Naive thymus-derived CD4-positive, alpha-beta T cell (primary cell): ENCODE measurements at places on chromosomes 5 and 9. TPM values are rescaled to one million over a fixed set of nuclear protein-coding genes. Genes with fewer than 3 reads are reported as not detected.

INSYN2B gene
- not detected for total RNA-seq

FOXD4L6 gene
- not detected for total RNA-seq

ZNF483 gene
- total RNA-seq = 28.3 TPM

KCNIP1 gene
- not detected for total RNA-seq

PIP5KL1 gene
- 1.4 TPM for total RNA-seq

RANBP17 gene
- not detected for total RNA-seq

GCNT4 gene
- 1.6 and 1.9 TPM in 2 replicates for total RNA-seq

FGD3 gene
- 329 TPM for total RNA-seq

DDX31 gene
- 18.7 TPM in 2 replicates for total RNA-seq

NDUFAF2 gene
- total RNA-seq = 7.0 TPM

DNA sequence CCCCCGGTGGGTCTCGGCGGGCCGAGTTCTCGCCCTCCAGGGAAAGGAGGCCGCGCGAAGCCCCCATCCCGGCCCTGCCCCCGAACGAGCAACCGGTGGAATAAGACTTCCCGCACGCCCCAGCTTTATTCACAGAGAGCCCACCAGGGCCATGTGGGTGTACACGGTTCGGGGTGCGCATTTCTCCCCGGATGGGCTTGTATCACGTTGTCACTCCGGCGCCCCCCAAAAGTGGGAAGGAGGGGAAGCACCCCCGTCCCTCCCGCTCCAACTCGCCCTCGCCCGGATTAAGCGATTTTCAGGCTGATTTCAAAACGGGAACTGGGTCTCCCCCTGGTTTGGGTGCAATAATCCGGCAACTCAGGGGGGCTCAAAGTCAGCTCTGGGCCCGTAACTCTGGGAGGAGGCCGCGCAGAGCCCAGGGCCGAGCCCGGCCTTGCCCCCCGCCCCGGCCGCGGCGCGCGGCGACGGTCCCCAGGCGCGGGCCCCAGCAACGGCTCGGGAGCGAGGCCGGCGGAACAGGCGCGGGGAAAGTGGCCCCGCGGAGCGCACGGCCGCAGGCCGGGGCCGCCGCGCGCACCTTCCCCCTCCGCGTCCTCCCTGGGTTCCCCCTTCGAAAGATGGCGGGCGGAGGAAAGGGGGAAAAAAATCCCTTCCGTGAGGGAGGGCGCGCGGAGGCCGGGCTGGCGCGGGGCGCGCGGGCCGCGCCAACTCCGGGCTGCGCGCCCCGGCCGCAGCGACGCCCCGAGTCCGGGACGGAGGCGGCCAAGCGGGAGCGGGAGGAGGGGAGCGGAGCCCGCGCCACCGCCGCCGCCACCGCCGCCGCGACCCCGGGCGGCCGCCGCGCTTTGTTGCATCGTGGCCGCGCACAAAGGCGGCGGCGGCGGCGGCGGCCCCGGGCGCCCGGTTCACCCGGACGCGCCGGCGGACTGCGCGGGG lies 644 bp downstream of the BRD3 start:
- DNase-seq = peak; percentile 20

DNA sequence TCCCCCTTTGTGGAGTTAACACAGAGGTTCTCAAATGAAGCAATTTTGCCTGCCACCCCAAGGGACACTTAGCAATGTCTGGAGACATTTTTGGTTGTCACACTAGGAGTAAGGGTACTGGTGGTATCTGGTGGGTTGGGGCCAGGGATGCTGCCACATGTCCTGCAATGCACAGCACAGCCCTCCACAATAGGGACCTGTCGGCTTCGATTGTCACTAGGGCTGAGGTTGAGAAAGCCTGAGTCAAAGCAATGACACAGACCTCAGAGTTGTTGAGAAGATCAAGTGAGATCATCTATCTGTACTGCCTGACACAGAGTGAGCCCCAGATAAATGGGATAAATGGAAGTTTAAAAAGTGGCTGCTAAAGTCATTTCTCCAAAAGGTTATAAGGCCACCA lies 249.2 kb upstream of the KLF4 start:
- DNase-seq = no peak

DNA sequence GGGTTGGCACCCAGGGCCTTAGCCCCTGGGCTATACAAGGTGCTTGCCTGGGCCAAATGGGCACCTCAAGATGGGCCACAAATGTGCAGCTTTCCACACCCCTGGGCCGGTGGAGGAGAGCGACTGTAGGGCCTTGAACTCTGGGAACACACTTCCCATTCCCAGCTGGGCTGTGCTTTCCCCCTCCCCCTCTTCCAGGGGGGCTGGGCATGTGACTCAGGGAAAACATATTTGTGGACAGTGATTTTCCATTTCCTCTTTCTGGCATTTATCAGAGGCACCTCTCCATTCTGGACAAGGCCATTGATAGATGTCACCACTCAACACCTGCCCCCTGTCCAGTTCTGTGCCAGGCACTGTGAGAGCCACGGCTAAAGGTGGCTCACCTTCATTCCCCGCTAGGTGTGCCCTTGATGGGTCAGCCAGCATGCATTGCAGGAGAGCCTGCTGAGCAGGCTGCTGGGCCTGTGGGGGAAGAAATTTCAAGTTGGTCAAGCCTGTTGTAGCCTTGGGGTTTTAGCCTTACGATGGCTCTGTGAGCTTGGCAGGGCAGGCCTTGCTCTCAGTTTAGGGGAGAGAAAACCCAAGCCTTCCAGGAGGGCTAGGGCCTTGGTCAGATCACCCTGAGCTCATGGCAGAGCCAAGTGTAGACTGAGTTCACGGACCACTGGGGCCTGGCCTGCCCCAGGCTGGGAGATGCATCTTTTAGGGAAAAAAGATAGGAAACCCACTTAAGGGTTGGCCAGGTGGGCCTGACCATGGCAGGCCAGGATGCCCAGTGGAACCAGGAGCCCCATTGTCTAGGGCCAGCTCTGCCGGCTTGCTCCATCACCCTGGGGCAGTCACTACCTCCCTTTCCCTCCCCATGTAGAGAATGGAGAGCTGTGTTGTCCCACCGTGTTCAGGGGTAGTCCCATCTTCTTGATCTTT lies 113.9 kb downstream of the DAB2IP start:
- DNase-seq = no peak

DNA sequence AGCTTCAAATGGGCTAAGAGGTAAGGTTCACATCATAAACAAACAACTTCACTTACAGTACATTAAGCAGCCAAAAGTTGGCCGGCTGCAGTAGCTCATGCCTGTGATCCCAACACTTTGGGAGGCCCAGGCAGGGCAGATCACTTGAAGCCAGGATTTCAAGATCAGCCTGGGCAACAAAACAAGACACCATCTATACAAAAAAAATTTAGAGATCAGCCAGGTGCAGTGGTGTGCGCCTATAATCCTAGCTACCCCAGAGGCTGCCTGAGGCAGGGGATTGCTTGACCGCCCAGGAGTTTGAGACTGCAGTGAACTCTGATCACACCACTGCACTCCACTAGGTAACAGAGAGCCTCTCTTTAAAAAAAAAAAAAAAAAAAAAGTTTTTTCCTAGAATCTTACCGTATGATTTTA lies 16.9 kb downstream of the UBTD2 start:
- DNase-seq = no peak

DNA sequence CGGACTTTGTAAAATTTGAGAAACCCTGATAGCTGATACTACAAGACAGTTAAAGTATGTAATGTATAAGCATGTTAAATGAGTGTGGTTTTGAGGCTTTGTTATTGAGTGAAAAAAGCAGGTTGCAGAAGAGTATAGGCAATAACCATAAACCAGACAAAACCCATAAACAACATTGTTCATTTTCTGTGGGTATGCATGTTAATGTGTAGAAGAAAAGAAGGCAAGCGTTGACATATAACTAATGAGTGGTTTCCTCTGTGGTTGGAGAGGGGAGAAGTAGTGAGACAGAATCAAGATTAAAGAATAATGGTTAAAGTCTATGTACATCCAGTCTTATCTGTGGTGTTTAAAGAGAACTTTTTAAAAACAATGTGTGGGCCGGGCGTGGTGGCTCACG lies 26.2 kb downstream of the RAD23B start:
- no peak for DNase-seq

DNA sequence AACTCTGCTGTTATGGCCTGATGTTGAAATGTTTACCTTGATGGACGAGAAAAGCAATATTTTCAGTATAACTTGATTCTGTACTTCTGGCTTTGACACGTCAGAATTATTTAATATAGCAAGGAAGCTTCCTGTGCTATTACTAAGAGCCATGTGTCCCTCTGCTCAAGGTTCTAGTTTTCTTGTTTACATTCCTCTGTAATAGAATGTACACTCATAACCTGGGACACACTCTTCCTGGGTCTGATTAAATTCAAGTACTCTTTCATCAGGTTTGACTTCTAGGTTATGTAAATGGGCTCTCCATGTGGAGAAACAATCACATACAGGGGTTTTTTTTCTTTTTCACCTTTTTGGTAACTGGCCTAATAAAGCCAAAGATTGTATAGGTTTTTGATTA lies 33.1 kb downstream of the GTF3C4 start:
- no peak for DNase-seq

DNA sequence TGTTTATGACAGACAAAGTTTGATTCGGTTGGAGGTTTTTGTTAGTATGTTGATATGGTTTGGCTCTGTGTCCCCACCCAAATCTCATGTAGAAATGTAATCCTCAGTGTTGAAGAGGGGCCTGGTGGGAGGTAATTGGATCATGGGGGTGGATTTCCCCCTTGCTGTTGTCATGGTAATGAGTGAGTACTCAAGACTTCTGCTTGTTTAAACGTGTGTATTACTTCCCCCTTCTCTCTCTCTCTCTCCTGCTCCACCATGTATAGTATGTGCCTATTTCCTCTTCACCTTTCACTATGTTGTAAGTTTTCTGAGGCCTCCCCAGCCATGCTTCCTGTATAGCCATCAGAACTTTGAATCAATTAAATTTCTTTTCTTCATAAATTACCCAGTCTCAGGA lies 415.1 kb downstream of the HCN1 start:
- DNase-seq = no peak

DNA sequence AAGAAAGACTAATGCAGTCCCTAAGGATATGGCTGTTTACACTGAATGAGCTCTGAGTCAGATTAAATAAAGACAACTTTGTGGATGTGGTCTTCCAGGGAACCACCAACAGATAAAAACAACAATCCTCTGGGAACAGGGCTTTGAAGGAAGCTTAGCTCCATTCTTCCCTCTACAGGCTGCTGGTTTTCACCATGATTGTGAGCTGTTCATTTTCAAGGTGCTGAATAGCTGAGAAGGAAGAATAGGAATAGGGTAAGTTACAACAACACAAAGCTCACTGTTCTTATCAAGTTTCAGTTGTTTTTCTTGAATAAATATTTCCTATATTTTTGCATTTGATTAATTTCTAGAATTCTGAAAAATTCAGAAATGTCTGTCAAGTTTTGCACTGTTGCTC lies 25.9 kb upstream of the PTAR1 start:
- no peak for DNase-seq

DNA sequence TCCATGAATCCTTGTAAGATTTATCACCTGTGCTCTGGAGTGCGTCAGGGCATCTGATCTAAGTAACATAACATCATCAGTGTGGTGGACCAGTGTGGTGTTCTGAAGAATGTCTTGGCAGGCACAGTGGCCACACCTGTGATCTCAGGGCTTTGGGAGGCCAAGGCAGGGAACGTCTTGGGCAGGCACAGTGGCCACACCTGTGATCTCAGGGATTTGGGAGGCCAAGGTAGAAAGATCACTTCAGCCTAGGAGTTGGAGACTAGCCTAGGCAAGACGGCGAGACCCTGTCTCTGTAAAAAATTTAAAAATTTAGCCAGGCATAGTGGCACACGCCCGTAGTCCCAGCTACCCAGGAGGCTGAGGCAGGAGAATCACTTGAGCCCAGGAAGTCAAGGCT lies 185.5 kb downstream of the CACNA1B start:
- DNase-seq = no peak

GRCh38 chr9:132409828-132410528 lies at the start of gene CFAP77:
CFAP77 (plus strand) TSS chr9:132410211; CDS start chr9:132410272, 61 bp downstream.
- peak; percentile 11 for DNase-seq

- DNase-seq = no peak
These were observed 119.5 kb upstream of the CTNND2 start for GRCh38 chr5:12023614-12024241.

- no peak for DNase-seq
These were observed 222.3 kb downstream of the CD180 start for GRCh38 chr5:66974256-66974655.

GRCh38 chr9:88090151-88090581 lies 48.1 kb downstream of the SPATA31C2 start:
- no peak for DNase-seq

- DNase-seq = no peak
These were observed 1.9 kb downstream of the MLANA start for GRCh38 chr9:5892456-5893133.

GRCh38 chr5:172862165-172862801 lies 28.2 kb downstream of the ERGIC1 start:
- no peak for DNase-seq

- no peak for DNase-seq
These were observed 22.8 kb upstream of the TRMT10B start for GRCh38 chr9:37730839-37731238.

- DNase-seq = no peak
These were observed 177.6 kb downstream of the DEPDC1B start for GRCh38 chr5:60522292-60522905.

DNA sequence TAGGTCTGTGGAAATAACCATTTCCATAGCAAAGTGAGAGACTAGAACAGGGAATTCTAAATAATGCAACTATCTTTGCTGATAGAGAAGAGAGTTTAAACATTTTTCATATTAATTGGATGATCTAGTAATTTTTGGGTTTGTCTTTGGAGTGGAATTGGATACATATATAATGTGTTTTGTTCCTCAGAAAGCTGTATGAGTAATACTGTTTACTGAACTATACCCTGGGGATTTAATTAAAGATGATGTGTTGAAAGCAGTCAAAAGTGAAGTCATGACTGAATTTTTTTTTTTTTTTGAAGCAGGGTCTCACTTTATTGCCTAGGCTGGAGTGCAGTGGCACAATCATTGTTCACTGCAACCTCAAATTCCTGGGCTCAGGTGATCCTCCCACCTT lies 17.9 kb downstream of the FER start:
- no peak for DNase-seq

DNA sequence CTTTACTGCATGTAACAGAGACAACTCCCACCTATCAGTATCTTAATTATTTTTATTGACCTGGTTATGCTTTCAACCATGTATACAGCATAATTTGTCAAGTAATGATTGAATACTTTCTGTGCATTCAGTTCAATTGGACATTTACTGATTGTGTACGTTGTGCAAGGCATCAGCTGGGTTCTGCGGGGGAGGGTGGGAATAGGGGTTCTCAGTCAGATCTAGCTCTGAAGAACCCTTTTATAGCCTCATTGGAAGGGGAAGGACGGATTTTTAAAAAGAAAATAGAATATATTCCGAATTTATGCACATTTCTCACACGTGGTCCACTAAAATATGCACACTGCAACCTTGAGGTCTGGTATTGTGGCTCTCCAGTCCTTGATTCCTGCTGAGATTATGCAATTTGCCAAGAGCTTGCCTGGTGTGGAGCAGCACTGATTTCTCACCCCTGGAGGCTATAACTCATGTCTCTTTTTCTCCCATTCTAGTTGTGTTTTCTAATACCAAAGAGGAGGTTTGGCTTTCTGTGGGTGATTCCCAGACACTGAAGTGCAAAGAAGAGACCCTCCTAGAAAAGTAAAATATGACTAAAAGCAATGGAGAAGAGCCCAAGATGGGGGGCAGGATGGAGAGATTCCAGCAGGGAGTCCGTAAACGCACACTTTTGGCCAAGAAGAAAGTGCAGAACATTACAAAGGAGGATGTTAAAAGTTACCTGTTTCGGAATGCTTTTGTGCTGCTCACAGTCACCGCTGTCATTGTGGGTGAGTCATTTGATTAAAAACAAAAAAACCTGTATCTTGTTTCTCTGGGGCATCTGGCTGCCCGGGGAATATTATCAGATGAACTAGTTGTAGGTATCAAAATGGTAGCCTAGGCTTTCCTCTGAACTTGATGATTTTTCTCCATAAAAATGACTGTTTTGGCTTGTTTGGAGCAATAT lies 1.7 kb downstream of the SLC1A3 start:
- no peak for DNase-seq

GRCh38 chr9:3912817-3913216 lies 387.0 kb upstream of the RFX3 start:
- DNase-seq = no peak
